ENCODE measurements at places on chromosomes 7 and 10.

- peak; percentile 2 for DNase-seq
These were observed 481.6 kb downstream of the SH2D4B start for GRCh38 chr10:81019029-81019890.

- no peak for DNase-seq
These were observed 23.6 kb downstream of the TMEM178B start for GRCh38 chr7:141097430-141097829.

DNA sequence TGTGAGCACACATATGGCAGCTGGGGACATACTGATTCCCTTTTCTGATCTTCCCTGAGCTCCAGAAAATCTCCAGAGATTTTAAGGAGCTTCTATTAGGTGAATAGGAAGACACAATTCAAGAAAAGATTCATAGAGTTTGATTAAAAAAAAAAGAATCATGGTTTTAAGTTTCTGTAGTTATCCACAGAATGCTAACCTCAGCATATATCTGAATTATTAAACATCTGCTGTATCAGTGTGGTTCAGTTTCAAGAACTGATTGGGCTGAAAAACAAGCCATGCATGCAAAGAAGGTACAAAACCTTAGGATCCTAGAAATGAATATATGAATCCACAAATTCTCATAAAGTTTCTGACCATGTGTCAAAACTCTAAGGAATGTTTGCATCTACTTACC lies 94.1 kb upstream of the ZNF438 start:
- DNase-seq: no peak

DNA sequence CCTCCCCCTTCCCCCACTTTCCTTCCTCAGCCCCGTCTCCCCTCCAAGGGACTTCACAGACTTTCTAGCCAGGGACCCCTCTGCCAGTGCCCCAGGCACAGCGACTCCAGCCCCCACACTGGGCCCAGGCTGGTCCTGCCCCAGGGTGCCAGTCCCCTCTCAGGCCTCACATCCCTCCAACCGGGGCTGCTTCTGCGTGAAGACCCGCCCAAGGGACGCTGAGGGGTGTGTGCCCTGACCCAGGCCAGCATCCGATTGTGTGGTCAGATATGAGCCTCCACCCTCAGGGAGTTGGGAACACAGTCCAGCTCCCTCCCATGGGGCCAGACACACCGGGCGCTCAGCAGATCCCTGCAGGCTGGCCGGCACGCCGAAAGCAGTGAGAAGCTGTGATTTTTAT lies 97.0 kb downstream of the MICALL2 start:
- DNase-seq: no peak

Measured in CD4-positive, alpha-beta T cell treated with Interleukin-6 for 4 hours (primary cell).